ENCODE measurements at places on chromosomes 6 and 20. TPM values are rescaled to one million over a fixed set of nuclear protein-coding genes. Genes with fewer than 3 reads are reported as not detected.

SPACA1 gene
- total RNA-seq: not detected

BCAS1 gene
- not detected for total RNA-seq

PHACTR3 gene
- not detected for total RNA-seq

CDS2 gene
- 40.6 TPM for total RNA-seq

PKIB gene
- total RNA-seq: 0.13 TPM

PACRG gene
- total RNA-seq: 0.26 TPM

ATG5 gene
- total RNA-seq: 50.2 TPM

NEURL2 gene
- total RNA-seq: 2.7 TPM

MYO6 gene
- total RNA-seq: 19.9 TPM

RCAN2 gene
- total RNA-seq: 2.1 TPM

RAET1L gene
- total RNA-seq: not detected

TP53TG5 gene
- total RNA-seq: not detected

MLIP gene
- 0.32 TPM for total RNA-seq

Data from articular chondrocyte of knee joint (primary cell).